ENCODE measurements at places on chromosomes 3 and 15.

DNA sequence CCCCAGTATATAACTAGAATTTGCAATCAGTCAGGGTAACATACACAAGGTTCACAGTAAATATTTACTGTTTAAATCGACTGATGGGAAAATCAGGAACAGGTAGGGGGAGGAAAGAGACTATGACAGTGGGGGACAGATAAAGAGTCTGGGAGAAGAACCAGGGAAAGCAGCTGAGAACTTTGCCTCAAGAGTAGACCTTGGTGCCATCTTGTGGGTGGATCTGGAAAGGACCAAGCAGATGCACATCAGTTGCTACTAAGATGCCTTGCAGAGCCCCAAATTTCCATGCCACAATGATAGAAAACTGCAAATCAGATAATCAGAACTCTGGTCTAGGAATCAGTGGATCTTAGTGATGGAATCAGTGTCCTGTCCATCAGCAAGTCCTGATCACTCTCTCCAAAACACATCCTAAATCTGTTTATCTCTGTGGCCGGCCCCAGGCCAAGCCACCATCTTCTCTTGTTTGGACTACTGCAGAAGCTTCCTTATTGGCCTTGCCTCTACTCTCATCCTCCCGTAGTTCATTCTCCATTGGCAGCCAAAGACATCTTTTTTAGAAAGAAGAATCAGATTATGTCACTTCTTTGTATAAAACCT lies 62.7 kb downstream of the PDE8A start:
- no peak for DNase-seq

- DNase-seq, result no peak
These were observed 1.3 kb downstream of the CCDC80 start for GRCh38 chr3:112639455-112640225.

DNA sequence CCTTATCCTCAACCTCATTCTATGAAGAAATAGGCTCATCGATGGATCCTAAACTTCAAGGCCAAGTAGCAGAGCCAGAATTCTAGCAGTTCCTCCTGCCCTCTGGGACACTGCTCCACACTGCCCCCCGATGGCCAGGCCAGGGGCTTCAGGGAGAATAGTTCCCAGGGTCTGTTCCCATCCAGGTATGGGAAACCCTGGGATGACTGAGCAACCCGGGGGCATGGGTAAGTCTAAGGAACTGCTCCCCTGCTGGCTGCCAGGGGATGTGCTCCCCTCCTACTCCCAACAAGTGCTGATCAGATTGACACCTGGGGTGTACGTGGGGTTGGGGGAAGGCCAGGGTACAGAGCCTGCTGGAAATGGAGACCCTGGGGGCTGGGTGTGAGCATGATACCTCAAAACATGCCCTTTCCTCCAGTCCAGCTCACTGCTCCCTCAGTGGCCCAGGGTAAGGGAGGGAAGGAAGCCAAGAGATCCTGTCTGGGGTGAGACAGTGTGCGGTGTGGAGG lies 7.6 kb downstream of the ULK3 start:
- DNase-seq, result no peak

DNA sequence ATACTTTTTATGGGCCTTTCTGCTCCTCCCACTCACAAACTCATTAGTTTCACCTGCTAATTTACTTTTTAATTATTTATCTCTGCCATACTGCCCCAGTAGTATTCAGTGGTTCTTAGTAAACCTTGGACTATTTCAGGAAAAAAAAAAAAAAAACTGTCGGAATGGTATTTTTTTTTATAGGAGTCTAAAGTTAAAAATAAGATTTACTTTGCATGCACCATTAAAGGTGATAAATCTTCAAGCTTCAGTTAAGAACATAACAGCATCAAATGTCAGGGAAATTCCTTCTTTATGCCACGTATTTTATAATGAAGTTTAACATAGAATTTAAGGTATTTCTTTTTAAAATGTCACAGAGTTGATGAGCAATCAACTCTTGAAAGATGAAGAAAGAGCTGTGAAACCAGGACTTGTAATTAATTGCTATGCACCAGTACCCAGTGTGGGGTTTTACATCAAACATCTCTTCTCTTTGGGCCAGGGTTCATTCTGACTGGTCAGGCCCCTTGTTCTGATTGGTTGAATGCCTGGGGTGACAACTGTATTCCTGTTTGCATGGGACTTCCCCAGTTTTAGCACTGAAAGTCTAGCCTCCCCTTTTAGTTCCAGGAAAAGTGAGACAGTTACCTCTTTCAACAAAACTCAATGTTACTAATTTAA lies 40.3 kb upstream of the PTPRG start:
- DNase-seq, result no peak

- DNase-seq, result no peak
These were observed 75.3 kb downstream of the TGFBR2 start for GRCh38 chr3:30681649-30682211.

- DNase-seq, result peak; percentile 15
These were observed 230.4 kb upstream of the CHRM5 start for GRCh38 chr15:33737687-33738601.

GRCh38 chr15:85709250-85709649 lies 85.5 kb downstream of the KLHL25 start:
- no peak for DNase-seq

GRCh38 chr3:72246685-72247084 lies 461.7 kb upstream of the PROK2 start:
- DNase-seq, result no peak

- DNase-seq, result no peak
These were observed 98.8 kb downstream of the ZNF621 start for GRCh38 chr3:40623567-40623966.

DNA sequence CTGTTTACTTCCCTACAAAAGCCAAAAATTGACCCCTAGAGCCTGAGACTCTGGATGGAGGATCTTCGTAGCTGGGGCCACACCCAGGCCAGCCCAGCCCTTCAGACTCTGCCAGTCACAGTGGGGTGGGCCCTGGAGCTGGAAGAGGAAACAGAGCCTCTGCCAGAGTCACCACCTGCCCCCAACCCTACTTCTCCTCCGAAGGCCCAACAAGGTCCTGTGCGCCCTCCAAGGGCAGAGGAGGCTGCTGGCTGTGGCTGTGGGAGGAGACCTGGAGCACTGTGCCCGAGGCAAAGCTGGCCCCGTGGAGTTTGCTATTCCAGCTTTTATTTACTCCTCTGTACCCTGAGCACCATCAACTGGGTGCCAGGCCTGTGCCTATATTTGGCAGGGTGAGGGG lies 19.0 kb downstream of the CISH start:
- no peak for DNase-seq

DNA sequence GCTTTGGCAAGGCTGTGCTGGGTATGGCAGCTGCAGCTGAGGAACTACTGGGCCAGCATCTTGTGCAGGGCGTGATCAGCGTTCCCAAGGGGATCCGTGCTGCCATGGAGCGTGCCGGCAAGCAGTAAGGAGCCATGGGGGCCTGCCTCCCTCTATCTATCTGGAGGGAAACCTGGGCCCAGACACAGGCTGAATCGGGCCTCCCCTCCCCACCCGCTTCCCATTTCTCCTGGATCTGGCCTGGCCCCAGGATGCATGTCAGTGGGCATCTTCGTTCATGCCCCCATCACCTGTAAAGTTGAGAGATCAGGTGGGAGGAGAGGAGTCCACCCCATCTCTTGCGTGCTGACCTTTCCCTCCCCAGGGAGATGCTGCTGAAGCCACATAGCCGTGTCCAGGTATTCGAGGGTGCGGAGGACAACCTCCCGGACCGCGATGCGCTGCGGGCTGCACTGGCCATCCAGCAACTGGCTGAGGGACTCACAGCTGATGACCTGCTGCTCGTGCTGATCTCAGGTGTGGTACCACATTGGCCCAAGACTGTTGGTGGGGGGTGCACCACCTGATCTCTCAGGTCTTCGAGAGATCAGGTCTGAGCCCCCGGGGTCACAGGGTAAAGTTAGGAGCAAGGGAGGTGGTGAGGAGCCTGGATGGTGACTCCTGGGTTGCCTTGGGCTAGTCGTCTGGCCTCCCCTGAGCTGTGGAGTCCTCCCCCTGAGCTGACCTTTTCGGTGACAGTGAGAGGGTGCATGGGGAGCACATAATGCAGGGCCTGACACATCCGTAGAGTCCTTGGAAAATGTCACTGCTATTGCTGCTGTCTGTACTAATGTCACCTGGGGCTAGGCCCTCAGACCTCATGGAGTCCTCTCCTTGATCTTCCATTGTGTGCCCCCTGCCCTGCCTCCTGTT lies 3.2 kb downstream of the GLYCTK start:
- DNase-seq, result no peak

DNA sequence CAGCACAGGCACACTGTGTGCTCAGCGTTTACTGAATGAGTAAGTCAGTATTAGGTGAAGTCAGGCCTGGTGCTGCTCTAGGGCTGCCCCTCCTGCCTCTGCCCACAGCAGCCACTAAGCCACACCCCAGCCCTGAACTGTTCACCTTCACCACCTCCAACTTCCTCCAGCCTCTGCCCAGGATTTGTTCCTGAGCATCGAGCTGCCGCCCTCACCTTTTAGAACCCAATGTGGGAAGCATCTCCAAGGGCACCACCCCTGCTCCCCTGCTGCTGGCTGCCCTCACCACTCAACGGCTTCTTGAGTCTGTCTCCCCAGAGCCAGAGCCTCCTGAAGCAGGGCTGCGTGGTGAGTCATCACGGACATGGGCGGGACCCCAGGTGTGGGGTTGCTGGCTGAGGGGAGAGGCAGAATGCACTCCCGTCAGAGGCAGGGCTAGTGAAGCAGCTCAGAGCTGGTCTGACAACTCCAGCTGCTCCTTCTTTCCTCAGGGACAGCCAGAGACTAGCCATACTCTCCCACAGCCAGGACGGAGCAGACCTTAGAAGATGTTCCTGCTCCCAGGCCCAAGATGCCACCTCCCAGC lies 5.8 kb downstream of the HYAL2 start:
- no peak for DNase-seq

- DNase-seq, result no peak
These were observed 58.7 kb downstream of the P2RY1 start for GRCh38 chr3:152893647-152894046.

GRCh38 chr3:11726146-11726545 lies 82.4 kb upstream of the VGLL4 start:
- DNase-seq, result no peak

GRCh38 chr3:61872077-61872706 lies 310.8 kb downstream of the PTPRG start:
- DNase-seq, result peak; percentile 18

DNA sequence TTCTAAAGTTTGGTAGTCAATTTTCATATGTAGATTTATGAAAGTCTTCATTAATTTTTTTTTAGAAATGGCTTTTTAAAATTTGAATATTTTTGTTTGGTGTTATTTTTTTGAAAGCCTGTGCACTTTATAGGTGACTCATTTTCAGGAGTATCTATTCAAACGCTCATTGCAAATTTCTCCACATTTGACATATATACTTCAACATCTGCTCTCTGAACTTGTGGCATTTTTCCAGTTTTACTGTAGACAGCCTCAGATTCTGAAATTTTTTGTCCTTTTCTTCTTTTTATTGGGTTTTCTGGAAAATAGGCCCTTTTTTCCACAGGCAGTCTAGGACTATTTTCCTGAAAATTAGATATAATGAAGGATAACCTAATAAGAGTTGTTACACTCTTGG lies 396.6 kb downstream of the RBMS3 start:
- DNase-seq, result no peak

- no peak for DNase-seq
These were observed 187.0 kb downstream of the NTRK3 start for GRCh38 chr15:88069561-88069960.

GRCh38 chr3:193465992-193466608 lies 87.5 kb upstream of the ATP13A5 start:
- peak; percentile 11 for DNase-seq

DNA sequence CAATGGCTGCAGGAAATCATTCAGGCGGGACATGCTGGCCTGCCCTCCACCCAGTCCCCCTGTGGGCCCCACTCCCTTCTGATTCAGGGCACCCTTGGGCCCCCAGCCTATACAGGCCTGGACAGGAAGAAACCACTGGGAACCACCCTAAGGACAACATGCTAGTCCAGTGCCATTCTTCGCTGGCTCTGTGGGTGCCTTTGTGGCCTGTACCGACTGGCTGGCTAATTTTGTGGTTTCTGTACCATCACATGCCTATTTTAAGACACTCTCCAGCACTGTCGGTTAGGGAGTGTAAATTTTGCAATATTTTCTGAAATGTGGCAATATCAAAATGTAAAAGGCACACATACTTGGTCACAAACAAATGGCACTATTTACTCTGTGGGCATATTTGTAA lies 61.4 kb upstream of the POLG start:
- DNase-seq, result no peak

DNA sequence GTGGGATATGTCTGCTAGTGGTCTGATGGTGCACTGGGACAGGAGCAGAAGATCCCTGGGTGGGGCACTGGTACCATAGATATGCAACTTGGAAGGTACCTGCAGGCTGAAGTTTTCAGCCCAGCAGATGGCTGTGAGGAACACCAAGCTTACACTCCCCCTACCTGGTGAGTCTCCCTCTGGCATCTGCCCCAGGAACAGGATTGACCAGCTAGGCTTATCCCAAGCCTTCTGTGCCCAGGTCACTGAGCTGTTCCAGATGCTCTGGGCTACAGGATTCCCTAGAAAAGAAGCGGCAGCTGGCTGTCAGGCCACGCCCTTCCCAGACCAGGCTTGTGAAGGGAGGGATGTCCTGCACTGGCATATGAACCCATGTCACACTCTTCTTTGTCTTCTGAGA lies 1130.0 kb downstream of the NAALADL2 start:
- no peak for DNase-seq

DNA sequence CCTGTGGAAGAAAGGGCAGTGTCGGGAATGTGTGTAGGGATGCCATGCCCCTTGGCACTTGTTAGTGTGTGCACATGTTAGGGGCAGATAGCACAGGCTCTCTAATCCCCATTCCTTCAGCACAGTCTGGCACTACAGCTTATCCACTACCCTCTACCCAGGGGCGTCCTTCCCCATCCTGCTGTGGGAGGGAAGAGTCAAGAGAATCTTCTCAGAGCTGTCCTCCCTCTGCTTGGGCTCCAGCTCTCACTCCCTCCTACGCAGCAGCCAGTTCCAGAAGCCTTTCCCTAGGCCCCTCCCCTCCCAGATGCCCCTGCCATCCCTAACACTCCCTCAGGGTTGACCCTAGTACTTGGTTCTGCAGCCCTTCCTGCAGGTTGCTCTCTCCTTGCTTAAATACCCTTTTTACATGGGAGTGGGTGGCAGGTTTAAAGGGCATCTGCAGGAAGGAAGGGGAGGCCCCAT lies 815 bp upstream of the GRM2 start:
- DNase-seq, result no peak

- no peak for DNase-seq
These were observed 63.1 kb downstream of the STRIT1 start for GRCh38 chr3:155230382-155230781.

GRCh38 chr15:43210172-43210745 lies 10.6 kb downstream of the EPB42 start:
- no peak for DNase-seq

GRCh38 chr15:30999729-31000128 lies 8.3 kb upstream of the MTMR10 start:
- no peak for DNase-seq

DNA sequence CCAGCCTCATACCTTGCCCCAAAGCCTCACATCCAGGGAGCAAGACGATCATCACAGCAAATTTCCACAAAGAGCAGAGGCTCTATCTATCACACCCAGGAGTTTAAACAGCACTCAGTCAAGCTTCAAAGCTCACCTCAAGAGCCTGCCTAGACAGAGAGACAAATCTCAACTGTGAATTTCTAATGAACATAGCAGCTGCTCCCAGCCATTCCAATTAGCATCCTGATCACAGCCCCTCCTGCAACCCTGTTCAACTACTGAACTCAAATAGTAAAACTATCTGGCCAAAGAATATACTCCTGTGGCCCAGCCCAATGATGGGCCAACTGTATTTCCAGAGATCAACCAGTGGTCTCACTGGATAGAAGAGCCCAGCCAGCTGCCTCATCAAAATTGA lies 269.8 kb downstream of the CTNNB1 start:
- no peak for DNase-seq

Data from NCI-H774 (cell line).